ENCODE measurements at places on chromosomes 3 and 15.

DNA sequence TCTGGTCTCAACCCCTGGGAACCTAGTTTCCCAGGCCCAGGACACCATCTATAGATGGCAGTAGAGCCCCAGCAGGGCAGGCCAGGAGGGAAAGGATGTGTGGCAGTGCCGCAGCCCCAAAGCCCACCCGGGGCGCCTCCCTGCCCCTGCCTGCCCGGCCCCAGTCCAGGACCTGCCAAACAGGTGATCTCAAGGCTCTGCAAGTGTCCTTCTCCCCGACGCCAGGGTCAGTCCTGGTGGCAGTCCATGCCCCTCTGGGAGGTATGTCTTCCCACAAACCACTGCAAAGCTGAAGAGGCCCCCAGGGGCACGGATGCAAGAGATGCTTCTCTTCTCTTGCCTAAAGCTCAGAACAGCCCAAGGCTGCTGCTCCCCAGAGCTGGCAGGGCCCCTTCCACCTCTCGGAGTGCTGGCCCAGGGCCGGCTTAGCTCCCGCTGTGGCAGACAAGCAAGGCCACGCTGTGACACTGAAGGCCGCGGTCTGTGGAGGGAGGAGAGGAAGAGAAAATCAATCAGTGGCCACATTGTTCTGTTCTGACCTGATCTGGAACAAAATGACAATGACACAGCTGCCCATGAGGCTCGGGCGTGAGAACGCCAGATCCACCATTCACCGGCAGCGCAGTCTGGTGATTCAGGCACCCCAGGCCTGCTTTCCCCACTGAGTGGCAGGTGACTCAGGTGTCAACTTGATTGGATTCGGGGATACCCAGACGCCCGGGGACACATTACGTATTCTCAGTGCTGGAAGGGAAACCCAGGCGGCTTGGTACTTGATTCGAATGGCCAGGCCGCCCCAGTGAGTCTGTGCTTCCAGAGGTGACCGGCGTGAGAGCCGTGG is 34.0 kb downstream of the KLHL25 start:
- DNase-seq: no peak

DNA sequence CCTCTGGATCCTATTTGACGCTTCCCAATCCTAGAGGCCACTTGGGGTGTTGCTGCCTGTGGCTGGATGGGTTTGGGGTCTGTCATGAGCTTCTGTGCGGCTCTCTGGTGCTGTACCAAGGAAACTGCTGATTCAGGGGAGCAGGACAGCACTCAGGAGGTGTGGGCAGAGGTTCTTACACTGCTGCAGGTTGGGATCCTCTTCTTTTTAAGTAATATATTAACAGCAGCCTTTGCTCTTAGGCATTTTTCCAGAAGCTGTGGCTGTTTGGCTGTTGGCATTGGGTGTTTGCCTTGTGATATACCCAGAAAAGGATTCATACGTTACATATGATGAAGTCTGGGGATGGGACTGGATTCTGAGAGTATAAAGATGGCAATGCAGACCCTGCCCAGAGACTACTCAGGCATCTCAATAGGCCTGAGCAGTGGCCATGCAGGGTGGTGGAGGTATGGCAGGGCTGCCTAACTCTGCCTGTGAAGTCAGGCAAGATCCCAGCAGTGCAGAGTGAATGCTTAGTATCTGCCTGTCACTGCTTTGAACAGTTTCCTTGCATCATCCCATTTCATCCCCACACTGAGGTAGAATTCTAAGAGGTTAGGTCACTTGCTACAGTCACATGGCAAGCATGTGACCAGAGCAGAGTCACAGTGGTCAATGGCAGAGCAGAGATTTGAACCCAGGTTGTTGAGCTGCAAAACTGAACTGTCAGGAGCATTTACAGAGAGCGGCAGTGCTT is 3.9 kb downstream of the ABHD6 start:
- no peak for DNase-seq

GRCh38 chr15:63668601-63669000 is 71.4 kb downstream of the FBXL22 start:
- no peak for DNase-seq

GRCh38 chr3:43028678-43029490 is 49.8 kb downstream of the GASK1A start:
- DNase-seq: no peak

- DNase-seq: no peak
These were observed 9.0 kb downstream of the P2RY1 start for GRCh38 chr3:152843955-152844354.

GRCh38 chr3:184630861-184631471 is 69.4 kb downstream of the EPHB3 start:
- no peak for DNase-seq

GRCh38 chr3:123390865-123391600 is 57.9 kb downstream of the ADCY5 start:
- DNase-seq: no peak

DNA sequence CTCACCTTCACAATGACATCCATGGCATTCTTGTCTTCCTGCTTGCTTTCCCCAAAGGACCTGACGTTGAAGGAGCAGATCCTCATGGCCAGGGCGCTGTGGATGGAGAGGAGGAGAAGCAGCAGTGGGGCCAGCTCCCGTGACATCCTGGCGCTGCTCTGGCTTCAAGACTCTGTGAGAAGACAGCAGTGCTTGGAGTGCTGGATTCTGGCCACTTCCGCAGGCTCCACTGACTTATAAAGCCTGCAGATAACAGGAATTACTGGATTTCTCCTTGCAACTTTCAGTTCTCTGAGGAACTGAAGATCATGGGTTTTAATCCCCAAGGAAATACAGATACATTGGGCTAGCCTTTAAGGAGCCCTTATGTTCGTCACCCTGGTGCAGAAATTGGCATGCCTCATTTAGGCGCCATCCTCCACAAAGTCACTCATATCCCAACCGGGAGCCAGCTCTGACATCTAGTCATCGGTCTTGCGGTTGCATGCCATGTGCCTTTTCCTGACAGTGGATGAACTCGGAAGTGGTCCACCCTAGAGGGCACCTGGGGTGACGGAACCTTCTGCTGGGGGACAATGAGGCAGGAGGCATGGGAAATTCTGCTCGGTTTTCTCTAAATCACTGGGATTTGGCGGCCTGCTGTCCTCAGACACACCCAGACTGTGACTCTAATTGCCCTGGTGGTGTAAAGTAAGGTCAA is at the start of gene DNASE1L3:
Gene DNASE1L3, minus strand, starts transcription at position 212 of the 700 bp plus-strand sequence. Its CDS starts 66 bp downstream, at position 146.
- DNase-seq: no peak

DNA sequence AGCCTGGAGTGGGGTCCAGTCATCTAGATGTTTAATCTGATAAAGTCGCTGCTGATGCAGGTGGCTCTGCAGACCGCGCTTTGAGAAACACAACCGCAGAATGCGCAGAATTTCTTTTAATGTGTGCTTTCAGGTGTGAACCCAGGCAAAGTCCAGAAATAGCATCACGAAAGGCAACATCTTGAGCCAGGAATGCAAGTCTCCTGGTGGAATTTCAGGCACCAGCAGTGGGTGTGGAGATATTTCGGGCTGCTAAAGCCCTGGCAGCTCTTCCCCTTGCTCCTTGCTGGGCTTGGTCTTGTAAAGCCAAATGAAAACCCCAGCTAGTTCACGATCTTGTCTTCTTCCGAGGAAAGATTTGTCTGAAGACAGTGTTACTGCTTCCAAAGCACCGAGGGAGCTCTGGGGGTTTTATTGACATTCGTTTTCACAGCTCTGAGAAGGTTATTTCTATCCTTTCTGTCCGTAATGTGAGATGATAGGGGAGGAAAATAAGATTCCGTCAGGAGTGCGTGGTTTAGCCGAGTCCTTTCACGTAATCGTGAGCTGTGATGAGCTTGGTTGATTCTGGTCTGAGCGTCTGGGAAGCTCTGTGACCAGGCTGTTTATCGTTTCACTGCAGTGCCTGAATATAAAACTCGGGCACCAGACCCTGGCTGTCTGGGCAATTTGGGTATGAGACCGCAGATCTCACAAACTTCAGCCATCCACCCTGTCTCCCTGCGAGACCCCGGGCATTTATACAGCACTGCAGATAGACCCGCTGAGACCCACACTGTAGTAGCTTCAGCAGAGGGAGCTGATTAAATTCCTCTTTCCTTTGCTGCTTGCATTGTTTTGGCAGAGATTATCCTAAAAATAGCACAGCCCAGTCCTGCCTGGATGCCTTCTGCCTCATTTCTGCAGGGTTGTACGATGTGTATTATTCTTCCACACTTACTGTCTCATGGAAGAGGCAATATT is 67.0 kb upstream of the SLC25A26 start:
- no peak for DNase-seq

- no peak for DNase-seq
These were observed 797 bp downstream of the MAP3K13 start for GRCh38 chr3:185363662-185364203.

All from cortex of kidney (tissue), 1 donor.